ENCODE measurements at places on chromosomes 1 and 21. TPM values are rescaled to one million over a fixed set of nuclear protein-coding genes. Genes with fewer than 3 reads are reported as not detected.

HS2ST1 gene
- 44.2 TPM for total RNA-seq

KRTAP10-5 gene
- not detected for total RNA-seq

CCDC181 gene
- total RNA-seq: 7.3 TPM

PALMD gene
- total RNA-seq: 7.3 TPM

MARK1 gene
- 10.8 TPM for total RNA-seq

RNF186 gene
- not detected for total RNA-seq

ZNF692 gene
- 107 TPM for total RNA-seq

PLEKHG5 gene
- 77.0 TPM for total RNA-seq

C1orf50 gene
- total RNA-seq: 9.7 TPM

CSF1 gene
- total RNA-seq: 0.89 TPM

FOXO6 gene
- total RNA-seq: 2.8 TPM

NBPF20 gene
- 6.1 TPM for total RNA-seq

LCE1C gene
- not detected for total RNA-seq

MAN1C1 gene
- total RNA-seq: 4.8 TPM

TRIM17 gene
- 20.5 TPM for total RNA-seq

DENND2C gene
- 10.4 TPM for total RNA-seq

LCE6A gene
- total RNA-seq: not detected

MXRA8 gene
- 24.3 TPM for total RNA-seq

TAS1R3 gene
- total RNA-seq: 1.2 TPM

KANK4 gene
- 1.0 TPM for total RNA-seq

SLC44A3 gene
- 75.4 TPM for total RNA-seq

OR10J1 gene
- not detected for total RNA-seq

SLC45A1 gene
- 0.60 TPM for total RNA-seq

LRRC40 gene
- total RNA-seq: 28.7 TPM

MEX3A gene
- total RNA-seq: 113 TPM

GPR37L1 gene
- total RNA-seq: 0.04 TPM

LCE3E gene
- not detected for total RNA-seq

VSIG8 gene
- 0.20 TPM for total RNA-seq

SLC6A17 gene
- total RNA-seq: 0.11 TPM

FCRL4 gene
- not detected for total RNA-seq

PLA2G2E gene
- not detected for total RNA-seq

MFAP2 gene
- total RNA-seq: 170 TPM

TMPRSS3 gene
- 14.4 TPM for total RNA-seq

TTLL10 gene
- 5.0 TPM for total RNA-seq

AMY1B gene
- not detected for total RNA-seq

NES gene
- 33.9 TPM for total RNA-seq

AGRN gene
- total RNA-seq: 330 TPM

PKNOX1 gene
- 30.1 TPM for total RNA-seq

HES3 gene
- total RNA-seq: not detected

DIRAS3 gene
- 7.4 TPM for total RNA-seq

GNAT2 gene
- total RNA-seq: not detected

SLC35D1 gene
- 11.9 TPM for total RNA-seq

AK4 gene
- 13.8 TPM for total RNA-seq

C1orf116 gene
- total RNA-seq: 31.9 TPM

ZNF496 gene
- 56.0 TPM for total RNA-seq

Measured in progenitor cell of endocrine pancreas (in vitro differentiated cells).